ENCODE measurements at places on chromosomes 12 and 14. TPM values are rescaled to one million over a fixed set of nuclear protein-coding genes. Genes with fewer than 3 reads are reported as not detected.

The SLC4A8 gene
- 0.26 TPM for total RNA-seq

The C14orf39 gene
- 1.0 TPM for total RNA-seq

The SMCO2 gene
- total RNA-seq: 1.8 TPM

- DNase-seq: peak; percentile 47
Observed at GRCh38 chr14:96053600-96054381, 14.6 kb downstream of the C14orf132 start.

DNA sequence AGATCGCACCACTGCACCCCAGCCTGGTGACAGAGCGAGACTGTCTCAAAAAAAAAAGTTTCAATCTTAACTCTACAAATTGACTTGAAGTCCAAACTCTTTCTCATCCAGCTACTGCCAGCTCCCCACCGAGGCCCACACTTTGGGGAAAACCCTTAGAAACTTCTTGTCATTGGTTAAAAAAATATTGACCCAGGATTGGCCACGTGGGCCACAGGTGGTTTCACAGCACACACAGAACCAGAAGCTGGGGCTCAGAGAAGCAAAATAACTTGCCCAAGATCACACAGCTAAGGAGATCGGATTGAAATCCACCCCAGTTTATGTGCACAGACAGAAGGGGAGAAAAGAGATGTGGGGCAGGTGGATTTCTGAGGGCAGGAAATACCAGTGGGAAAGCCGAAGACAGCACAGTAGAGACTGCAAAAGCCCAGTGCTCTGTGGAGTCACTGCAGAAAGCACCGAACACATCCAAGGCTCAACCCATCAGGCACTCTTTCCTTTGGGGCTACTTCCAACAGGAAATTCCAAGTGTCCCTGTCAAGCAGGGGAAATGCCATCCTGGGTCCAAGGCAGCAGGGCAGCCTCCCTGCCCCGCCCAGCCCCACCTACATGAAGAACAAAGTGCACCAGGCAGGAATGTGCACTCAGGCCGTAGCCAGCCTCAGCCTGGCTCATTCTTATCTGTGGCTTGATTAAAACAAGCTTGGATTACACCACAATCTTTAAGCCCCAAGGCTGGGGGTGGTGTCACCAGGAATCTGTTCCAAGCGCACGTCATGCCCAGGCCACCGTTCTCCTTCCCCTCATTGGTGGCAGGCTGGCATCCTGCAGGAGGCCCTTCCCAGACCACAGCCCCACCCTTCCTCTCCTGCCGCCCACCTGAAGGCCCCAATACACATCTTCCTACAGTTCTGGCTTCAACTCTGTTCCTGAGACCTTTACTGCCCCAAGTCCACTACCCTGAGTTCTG, 72.5 kb downstream of the ITPK1 start:
- DNase-seq: peak; percentile 97

- DNase-seq: no peak
Observed at GRCh38 chr14:104346608-104347007, 208.2 kb downstream of the KIF26A start.

DNA sequence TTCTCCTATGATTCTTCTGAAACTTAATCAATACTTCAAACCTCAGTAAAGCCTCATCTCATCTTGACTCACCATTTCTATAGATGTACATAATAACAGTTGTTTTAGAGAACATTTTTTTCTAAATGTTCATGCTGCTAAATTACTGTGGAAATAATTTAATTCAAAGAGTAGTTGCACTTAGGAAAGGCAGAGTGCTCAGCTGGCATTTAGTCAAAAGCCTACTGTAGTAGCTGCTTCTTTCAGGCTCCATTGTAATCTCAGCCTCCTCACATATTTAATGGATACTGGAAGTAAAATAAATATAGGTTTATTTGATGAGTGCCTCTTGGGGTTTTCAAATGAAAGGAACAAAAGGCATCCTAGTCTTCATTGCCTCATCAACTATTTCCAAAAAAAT, 325.0 kb downstream of the CCER1 start:
- DNase-seq: no peak

DNA sequence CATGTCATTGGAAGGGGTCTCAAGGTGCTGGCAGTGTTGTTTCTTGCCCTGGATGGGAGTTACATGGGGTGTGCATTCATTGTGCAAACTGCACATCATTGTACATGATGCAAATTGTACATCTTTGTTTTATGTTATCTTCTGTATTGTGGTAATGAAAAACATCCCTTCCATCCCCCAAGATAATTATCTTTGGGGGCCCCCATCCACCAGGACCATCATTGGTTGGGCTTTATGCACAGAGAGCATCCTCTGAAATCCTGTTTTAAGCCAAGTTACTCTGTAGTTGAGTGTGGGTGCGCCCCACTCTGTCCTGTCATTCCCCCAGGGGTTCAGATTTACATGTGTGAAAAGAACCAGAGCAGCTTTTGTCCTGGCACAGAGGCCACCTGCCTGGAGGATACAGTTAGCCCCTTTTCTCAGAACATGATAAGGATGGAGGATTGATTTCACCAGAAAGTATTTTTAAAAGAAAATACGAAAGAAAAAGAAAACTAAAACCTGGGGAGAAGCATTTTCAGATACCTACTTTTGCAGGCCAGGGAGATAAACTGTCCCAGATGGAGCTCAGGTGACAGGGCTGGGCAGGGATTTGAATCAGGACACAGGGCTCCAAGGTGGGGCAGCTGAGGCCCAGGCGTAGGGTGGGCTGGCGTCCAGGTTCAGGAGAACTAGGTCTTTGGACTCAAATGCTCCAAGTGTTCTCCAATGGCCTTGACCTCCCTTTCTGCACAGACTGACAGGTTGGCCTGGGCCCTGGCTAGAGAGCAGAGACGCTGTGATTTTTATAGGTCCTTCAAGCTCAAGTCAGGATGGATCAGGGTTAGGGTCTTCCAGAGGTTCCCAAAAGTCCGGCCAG, 17.2 kb downstream of the WSCD2 start:
- no peak for DNase-seq

DNA sequence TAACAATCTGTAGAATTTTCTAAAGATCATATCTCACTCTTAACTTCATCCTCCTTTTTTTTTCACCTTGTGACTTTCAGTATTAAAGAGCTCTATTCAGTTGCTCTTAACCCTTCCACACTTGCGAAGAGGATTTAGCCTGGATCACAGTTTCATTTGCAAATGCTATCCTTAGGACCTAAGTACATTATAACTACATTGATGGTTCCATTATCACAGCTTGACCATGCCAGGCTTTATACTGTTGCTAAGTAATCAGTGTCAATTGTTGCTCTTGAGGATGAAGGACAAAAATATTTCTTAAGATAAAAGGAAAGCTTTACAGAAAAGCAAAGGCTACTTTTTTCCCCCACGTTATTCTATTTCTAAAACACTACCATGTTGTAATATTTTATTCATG, 122.2 kb downstream of the PDZRN4 start:
- DNase-seq: no peak

GRCh38 chr14:28608851-28609828, 157.4 kb upstream of the FOXG1 start:
- DNase-seq: peak; percentile 47
